ENCODE measurements at places on chromosomes 13 and 19.

DNA sequence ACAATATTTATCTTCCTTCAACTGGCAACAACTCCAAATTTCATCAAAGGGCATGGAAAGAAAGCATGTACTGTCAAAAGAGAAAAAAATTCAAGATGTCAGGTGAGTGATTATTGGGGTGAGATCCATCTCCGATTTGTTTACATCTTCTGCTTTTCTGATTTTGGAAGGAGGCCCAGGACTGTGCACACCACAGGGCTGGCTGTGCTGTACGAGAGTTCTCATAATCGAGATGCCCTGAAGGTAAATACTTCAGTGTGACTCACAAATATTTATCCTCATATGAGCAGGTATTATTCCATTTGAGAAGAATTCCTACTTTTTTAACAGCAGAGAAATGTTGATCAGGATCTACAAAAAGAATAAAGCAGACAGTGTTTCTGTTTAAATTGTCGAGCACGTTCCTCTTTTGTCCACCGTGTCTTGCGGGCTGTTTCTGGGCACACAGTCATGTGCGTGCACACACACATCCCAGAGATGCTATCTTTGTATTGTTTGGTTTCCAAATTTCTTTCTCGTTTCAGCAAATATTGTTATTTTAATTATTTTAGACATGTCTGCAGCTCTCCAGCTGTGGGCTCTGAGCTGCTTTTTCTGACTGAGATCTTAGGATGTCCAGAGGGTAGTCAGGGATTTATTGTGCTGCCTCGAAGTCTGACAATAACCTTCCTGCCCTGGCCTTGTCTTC lies 103.8 kb downstream of the KL start:
- DNase-seq: no peak

DNA sequence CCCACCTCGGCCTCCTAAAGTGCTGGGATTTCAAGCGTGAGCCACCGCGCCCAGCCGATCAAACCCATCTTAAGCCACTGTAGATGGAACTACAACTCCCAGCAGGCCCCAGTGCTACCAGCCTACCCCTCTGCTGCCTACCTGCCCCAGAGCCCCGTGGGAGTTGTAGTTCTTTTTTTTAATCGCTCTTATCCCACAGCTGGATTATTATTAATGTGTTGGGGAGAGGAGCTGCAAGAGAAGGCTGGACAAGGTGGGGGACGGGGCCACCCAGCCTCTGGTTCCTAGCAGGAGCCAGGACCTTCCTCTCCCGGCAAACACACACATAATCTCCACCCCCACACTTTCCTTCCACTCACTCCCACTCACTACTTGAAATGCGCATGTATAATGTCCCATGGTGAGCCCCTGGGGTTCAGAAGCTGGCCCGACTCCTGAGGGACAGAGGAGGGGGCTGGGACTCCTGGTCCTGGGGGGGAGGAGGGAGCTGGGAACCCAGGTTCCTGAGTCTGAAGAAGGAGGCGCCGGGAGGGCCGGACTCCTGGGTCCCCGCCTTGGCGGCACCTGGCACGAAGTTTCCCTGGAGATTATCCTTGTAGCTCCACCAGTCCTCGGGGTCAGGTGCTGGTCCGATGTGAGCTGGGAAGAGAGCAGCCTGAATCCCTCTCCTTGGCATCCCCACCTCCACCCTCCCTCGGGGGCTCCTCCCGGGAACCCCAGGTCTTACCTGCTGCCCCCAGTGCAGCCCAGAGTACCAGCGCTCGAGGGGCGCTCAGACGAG lies 958 bp downstream of the CA11 start:
- peak; percentile 84 for DNase-seq

DNA sequence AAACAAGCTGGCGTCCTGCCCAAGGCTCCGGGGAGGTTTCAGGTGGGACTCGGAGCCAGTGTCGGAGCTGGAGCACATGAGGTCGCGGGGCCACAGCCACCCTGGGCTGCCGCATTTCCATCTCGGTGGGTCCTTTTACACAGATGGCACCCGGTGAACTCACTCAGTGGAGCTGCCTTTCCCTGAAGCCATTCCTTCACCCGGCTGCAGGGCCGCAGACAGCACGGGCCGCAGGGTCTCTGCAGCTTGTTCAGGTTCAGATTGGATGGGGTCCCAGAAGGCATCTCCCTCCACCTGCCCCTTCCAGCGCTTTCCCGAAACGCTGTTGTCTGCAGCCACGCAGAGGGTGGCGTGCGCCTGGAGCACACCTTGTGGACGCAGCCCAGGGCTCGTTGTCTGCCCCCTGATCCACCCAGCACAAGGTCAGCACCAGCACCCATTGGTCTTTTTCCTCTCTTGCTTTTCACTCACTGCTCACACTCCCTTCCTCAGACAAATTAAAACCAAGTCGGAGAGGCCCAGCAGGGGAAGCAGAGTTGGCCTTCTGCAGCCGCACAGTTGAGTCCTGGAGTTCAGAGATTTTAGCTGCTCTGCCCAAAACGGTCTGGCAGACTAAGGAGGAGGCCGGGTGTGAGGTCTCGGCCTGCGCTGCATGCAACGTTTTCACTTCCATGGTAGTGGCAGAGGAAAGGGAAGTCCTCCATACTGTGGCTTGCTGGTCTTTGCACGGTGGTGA lies 18.1 kb downstream of the MCF2L start:
- no peak for DNase-seq

DNA sequence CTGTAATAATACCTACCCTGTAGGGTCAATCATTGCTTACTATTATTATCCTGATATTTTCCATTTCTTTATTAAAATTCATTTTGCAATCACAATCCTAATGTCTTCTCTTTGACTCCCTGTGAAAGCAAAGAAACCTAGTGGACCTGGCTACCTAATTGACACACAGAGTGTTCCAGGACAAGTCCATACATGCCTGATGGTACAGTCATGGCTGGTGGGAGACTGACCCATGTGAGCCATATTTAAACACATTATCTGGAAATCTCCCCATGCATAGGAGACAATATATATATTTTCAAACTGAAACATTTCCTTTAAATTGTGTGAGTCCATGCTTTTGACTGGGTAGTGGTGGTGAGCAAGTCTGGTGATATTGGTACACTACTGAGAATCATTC lies 230.6 kb upstream of the DACH1 start:
- DNase-seq: no peak

GRCh38 chr19:56126983-56127780 lies 6.1 kb upstream of the ZNF787 start:
- DNase-seq: no peak

DNA sequence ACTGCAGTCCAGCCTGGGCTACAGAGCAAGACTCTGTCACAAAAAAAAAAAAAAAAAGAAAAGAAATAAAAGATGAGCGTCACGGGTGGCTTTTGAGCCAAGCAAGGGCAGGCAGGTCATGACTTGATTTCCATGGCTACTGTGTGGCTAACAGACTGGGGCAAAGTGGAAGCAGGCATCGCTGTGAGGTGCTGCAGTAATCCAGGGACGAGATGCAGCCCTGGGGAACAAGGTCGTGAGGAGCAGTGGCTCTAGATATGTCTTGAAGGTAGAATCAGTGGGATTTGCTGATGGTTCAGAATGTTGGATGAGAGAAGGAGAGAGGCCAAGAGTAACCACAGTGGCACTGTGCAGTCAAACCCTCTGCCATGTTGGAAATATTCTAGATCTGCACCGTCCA lies 14.2 kb downstream of the HAS1 start:
- peak; percentile 50 for DNase-seq

GRCh38 chr13:23463661-23464060 lies 30.2 kb upstream of the SACS start:
- no peak for DNase-seq

- peak; percentile 83 for DNase-seq
Measured at GRCh38 chr19:58279042-58279924, 528 bp downstream of the ZNF8 start.

DNA sequence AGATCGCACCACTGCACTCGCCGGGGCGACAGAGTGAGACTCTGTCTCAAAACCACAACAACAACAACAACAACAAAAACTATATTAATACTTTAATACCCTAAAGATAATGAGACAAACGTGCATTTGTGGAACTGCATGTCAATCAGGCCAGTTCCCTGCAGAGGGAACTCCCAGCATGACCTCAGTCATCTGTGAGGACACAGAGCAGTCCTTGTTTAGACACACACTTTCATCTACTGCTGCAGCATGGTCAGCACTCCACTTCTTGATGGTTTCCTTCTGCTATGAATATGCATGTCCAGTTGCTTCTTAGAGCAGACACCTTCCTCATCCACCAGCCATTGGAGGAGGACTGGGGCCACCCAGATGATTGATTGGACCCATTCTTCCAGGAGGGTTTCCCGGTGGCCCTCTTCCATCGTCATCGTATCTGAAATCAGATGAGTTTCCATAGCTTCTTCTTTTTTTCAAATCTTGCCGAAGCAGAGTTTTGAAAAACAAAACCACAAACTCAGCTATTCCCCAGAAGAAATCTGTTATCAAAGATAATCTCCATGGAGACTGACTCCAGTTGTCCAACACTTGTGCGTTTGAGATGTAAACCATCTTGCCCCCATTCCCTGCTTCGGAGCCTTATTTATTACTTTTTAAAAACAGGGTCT lies 26.5 kb downstream of the ZNF607 start:
- no peak for DNase-seq

- DNase-seq: no peak
Measured at GRCh38 chr13:105991622-105992277, 543.7 kb downstream of the EFNB2 start.

DNA sequence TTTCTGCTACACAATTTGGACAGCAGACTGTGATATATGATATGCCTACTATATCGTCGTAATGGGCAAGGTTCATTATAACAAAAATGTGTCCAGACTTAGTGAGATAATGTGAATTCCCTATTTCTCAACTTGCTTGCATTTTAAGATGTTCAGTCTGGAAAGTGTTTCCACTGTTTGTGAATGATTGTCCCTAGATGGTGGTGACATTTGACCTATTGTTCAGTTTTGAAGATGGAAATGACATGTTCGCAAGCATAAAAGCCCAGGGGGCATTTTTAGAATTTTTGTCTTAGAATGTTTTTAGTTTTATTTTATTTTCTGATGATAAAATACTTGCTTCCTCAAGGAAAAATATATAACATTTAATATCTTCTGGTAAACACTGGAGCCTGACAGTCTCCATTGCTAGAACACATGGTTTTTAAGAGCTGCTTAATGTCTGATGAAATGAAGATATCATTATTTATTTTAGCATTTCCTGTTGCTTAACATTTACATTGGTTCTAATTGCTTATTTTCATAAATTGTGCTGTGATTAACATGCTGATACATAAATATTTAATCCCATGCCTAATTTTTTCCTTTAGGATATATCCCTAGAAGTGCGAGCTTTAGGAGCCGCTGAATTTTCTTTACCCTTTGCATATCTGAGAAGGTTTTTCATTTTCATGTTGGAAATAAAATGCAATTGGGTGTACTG lies 27.1 kb downstream of the MBNL2 start:
- DNase-seq: no peak

- DNase-seq: no peak
Measured at GRCh38 chr13:39879286-39880035, 224.0 kb downstream of the COG6 start.

DNA sequence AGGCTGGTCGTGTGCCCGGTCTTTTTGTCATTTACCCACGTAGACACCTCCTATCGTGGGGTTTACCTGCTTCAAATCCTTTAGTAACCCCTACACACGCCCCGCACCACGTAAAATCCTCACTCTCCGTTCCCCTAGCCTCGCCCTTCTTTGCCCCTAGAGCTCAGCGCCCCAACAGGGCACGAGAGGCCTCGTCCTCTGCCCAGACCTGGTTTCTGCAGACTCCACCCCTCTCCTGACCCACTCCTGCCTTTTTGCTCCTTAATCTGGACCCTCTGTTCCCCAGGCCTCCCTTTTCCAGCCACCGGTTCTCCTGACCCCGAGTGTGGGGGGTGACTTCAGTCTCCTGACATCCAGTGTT lies 412 bp downstream of the ZNF528 start:
- DNase-seq: no peak

DNA sequence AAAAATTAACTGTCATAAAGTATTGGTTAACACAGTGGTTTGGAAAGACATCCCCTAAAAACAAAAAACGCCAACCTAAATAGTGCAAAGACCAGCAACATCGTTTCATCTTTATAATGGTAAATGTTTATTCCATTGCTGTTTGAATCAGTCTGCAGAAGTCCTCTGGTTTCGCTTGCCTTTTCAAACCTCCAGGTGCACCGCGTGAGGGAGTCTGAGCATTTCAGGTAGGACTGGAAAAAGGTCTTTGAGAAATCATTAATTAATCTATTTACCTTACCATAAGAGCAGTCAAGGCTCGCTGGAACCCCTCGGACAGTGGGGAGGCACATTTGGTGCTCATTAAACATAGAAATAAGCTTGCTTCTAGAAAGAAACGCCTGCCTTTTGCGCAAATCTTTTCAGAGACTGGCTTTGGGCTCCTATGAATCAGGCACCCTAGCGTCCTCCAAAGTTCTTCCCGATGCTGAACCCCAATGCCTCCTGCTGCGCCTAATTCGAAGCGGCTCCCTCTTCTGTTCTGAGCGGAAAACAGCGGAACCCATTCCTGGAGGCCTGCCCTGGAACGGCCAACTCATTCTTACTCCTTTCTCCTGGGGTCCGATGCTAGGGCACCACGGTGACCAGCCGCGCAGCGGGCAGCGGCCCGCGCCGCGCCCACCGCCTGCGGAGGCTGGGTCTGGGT lies 951 bp upstream of the MTUS2 start:
- DNase-seq: no peak

DNA sequence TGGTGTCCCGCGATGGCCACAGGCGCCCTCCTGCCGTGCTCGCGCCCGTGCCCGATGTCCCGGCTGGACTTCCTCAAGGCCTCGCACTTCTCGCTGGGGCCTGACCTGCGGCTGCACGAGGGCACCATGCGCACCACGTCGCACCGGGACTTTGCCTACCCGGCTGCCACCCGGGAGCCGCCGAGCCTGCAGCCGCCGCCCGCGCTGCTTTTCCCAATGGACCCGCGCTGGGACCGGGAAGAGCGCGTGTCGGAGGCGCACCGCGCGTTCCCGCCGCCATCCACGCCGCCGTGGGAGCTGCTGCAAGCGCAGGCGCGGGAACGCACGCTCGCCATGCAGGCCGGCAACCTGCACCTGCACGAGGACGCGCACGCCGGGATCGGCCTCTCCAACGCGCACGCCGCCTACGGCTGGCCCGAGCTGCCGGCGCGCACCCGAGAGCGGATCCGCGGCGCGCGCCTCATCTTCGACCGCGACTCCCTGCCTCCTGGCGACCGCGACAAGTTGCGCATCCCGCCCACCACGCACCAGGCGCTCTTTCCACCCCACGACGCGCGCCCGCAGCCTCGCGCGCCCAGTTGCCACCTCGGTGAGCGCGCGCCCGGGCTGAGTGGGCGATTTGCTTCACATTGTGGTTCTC lies 12.1 kb upstream of the PEX11G start:
- DNase-seq: no peak

GRCh38 chr19:38265921-38266429 lies 1.6 kb downstream of the SPINT2 start:
- DNase-seq: no peak

GRCh38 chr19:50191216-50191615 lies 12.2 kb upstream of the MYH14 start:
- DNase-seq: no peak

- no peak for DNase-seq
Measured at GRCh38 chr19:44278181-44278690, 18.6 kb downstream of the ZNF233 start.
